ENCODE measurements at places on chromosomes 2 and 18.

DNA sequence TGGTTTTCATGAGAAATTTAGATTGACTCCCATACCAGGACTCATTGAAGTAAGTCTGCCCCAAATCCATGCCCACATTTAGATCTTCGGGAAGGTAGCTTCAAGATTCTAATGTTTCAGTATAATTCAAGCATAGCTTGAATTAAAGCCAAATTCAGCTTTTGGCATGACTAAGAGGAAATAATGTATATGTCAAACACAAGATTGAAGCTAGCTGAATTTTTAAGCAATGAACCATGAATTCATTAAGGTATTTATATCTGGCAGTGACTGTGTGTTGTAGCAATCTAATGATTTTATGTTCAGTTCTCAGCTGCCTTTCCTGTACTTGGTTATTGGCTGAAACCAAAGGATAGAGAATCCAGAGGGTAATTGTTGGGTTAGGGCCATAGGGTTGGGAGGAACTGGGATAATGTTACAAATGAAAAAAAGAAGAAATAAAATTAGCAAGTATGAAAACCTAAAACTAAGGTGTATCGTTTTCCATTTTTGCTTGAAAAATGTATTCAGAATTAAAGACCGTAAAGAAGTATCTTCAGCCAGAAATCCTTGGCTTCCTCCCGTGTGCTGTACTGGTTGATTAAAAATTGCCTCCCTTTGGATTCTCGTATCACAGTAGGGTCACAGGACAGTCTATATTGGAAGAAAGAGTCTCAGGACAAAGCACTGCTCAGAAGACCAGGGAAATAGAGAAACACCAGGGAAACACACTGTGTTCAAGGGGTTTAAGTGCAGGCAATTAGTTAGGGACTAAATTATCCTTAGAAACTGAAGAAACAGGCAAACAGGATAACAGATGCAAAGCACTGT lies 119.0 kb upstream of the FN1 start:
- no peak for DNase-seq

GRCh38 chr2:42754021-42754775 lies 9.7 kb downstream of the OXER1 start:
- no peak for DNase-seq

DNA sequence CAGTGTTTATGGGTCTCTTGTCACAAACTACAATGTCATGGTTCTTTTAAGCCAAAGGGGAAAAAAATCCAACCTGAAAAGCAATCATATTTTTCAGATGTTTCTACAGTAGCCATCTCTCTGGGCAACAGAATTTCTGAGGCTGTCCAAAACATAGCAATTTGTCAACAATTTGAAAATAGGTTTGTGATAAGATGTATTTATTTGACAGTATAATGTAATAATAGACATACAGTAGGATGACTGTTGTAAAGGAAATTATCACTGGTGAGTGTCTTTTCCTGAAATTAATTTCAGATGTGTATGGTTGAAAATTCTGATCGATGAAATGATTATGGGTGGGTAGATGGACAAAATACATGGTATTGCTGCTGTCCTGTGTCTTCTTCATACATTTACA lies 1230.1 kb upstream of the CDH2 start:
- DNase-seq, result no peak

GRCh38 chr18:77959248-77959647 lies 709.6 kb downstream of the GALR1 start:
- DNase-seq, result no peak

DNA sequence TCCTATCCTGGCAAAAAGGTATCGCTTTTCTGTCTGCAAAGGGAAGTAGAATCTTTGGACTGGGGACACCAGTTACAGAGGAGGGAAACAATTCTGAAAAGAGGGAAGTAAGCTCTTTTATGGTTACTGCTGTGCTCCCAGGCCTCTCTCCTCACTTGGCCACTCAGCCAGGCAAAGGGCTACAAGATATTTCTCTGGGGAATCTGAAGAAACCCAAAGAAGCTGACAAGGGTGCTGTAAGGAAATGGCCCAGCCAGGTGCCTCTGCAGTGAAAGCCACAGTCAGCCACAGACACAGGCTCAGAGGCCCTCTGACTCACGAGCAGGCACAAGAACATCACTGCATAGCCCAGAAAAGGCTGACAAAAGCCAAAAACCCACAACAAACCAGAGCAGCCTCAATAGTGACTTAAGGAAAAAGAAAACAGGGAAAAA lies 5.8 kb downstream of the HDLBP start:
- DNase-seq, result peak; percentile 72

DNA sequence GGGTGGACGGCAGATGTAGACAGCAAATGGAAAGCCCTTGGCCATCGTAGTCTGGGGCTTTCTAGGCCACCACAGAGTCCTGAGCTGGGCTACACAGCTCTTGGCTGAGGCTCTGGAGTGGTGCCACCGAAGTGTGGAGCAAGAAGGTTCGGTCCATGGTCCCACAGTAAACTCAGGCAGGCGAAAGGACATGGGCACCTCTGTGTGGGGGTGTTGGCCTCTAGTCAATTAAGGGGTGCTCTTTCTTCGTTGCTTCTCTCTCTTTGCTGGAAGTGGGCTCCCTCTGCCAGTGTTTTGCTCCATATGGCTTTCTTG lies 34.7 kb upstream of the MRPL33 start:
- DNase-seq, result no peak

DNA sequence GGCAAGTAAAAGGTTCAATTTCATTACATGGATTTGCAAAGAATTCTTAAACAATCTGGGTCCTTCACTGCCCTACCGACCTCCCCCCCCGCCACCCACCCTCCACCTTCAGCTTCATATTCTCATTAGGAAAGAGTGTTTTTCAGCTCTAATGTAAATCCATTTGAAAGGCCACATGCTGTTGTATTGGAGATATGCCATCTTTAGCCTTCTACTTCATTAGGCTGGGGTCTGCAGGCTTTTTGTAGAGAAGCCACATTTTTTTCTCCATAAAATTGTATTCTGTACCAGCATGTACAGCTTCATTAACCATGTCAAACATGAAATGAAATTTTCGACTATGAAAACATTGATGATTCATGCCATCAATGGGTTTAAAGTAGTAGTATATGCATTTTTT lies 42.8 kb upstream of the THUMPD2 start:
- DNase-seq, result no peak

- DNase-seq, result no peak
Measured at GRCh38 chr18:25457126-25457525, 105.2 kb upstream of the ZNF521 start.

DNA sequence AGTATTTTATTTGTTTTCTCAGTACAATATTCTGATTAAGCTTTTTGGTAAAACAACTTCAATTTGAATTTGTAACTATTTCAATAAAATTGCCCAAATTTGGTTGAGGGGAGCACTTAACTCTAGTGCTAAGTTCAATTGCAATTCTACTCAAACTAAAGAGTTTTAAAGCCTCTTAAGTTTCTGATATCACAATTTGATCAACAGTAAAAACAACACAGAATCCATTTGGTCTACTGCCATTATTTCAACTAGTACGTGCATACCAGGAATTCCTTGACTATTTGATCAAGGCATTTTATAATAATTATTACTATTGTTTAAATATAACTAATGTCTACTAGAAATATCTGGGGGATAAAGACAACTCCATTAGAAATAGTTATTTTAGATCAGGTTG lies 150.9 kb downstream of the ROCK1 start:
- no peak for DNase-seq

DNA sequence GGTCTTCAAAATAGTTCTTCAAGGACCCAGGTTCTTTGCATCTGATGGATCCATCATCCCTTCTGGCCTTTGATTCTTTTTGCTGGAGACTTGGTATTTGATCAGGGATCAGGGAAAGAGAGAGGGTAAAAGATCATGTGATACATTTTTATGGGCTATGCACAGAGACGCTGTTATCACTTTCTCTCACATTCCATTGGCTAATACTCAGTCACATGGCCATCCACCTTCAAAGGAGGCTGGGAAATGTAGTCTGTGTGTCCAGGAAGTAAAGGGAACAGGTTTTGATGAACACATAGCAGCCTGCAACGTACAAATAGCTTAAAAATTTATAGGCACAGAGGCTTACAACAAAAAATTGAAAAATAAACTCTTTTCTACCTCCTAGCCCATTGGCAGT lies 629.6 kb upstream of the FANCL start:
- DNase-seq, result no peak

- no peak for DNase-seq
Measured at GRCh38 chr2:170229744-170230143, 51.8 kb downstream of the MYO3B start.

DNA sequence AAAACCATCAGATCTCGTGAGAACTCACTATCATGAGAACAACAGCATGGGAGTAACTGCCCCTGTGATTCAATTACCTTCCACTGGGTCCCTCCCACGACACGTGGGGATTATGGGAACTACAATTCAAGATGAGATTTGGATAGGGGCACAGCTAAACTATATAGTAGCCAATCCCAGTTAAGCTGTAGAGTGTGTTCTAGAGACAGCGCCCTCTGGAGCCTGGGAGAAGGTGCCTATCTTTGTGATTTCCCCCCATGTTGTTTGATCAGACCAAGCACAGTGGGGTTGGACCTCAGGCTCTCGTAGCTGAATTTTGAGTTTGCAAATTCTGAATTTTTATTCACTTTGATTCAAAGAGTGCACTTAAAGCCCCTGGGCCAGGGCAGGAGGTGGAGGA lies 108.2 kb upstream of the TWIST2 start:
- DNase-seq, result no peak

DNA sequence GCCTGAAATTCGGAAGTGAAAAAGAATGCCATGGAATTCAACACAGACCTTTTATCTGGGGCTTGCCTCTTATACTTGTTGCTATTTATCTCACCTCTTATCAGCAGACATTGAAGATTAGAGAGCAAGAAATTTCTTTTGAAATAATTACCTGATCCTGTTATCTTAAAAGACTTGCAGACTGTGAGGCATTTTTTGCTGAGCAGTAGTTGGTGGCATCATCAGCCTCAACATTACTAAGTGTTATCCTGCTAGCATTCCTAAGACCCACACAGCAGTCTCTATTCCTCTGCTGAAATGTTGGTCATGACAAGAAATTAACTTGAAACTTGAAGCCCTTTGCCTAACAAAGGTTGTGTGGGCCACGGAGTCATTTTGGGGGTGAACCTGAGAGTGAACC lies 186.5 kb downstream of the TRIB2 start:
- no peak for DNase-seq
